ENCODE measurements at places on chromosomes 7 and 10.

- no peak for DNase-seq
Measured at GRCh38 chr7:108497082-108497725, 28.7 kb downstream of the PNPLA8 start.

- no peak for DNase-seq
Measured at GRCh38 chr10:15478429-15478828, 107.3 kb upstream of the FAM171A1 start.

DNA sequence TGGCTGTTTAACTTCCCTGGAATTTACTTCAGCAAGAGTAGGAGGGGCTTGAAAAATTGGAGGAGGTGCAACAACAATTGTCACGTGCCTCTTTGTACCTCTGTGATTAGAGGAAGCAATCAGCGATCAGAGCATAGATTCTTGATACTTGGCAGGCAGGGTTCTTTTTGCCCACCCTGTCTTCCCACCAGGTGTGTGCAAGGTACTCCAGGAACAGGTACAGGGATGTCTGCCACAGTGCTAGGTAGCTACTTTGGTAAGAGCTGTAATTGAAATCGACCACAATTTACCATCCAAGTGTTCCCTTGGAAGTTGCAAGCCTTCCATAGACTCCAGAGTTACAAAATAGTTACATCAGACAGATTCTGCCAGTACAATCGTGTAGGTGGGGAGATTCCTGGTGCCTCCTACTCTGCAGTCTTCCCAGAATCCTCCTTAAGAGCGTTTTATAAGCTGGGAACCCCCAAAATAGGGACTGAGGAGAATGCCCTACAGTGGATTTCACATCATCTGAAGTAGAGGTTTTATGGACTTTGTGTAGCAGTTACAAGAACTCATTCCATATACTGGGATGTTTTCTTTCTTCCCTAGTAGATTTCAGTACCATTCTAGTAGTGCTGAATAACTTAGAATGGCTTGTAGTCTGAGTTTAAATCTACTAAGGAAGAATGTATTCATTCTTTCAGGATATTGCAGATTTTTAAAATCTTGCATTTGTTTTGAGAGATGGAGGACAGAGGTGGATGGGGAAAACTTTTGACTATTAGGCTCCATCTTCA, 101.9 kb downstream of the EXOC4 start:
- no peak for DNase-seq

- no peak for DNase-seq
Measured at GRCh38 chr7:43395351-43395750, 187.6 kb upstream of the STK17A start.

- no peak for DNase-seq
Measured at GRCh38 chr7:1638215-1638661, 31.8 kb upstream of the ELFN1 start.

GRCh38 chr7:88042157-88042556, 108.1 kb downstream of the ADAM22 start:
- DNase-seq = no peak

DNA sequence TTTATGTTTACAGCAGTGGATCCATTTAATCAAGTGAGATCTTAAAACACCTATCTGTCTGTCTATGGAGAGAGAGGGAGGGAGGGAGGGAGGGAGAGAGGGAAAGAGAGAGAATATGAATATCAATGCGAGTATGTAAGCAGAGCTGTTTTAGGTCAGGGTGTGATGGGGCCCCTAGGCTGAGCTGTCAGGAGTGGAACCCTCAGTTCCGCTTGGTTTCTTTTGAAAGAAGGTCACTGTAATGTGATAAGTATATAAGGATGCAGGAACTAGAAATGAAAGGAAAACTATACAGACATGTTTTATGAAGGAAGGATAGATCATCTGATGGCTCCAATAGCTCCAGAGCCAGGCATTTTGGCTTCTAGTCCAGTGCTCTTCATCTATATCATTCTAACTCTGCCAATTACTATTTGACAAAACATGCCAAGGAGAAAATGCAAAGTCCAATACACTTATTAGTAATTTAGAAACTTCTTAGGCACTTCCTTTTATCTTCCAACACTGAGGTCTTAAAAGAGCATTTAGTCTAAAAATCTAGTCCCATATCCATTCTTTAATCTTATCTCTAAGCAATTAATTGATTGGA, 70.3 kb downstream of the NRCAM start:
- DNase-seq = no peak
